ENCODE measurements at places on chromosomes 16 and 17.

GRCh38 chr16:54216688-54217087, 69.9 kb downstream of the IRX3 start:
- DNase-seq = no peak

DNA sequence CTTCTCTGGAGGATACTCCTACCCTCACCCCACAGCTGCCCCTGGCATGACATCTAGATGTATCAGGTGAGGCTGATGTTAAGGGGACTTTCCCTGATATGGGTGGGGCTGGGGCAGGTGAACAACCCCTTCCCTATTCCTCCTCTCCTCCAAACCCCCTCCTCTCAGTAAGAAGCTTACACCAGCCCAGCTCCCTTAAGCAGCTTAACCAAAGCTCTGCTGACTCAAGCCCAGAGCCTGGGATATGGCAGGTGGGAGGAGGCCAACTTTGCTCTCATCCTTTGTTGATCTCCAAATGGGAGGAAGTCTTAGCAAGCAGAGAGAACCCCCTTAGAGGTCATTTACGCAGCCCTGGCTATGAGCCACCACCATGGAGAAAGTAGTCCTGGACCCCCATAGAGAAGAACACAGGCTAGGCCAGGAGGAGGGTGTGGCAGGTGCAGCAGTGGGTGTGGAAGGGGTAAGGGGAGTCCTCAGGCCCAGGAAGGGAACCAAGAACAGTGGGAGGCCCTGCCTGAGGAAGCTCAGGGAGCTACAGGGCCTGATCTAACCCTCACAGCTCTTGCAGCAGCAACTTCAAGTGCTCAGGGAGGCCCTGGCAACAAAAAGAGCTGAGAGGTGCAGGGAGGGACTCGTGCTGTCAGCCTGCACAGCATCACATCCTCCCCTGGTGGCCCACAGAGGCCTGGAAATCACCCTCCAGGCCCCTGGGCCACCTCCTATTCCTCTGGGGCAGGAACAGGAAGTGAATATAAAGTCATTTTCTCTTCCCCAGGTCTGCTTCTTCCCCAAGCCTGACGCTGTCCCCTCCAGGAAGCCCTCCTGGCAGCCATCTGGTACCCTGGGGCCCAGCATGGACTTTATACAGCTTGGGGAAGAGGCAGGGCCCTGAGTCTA, 2.9 kb downstream of the UNC119 start:
- DNase-seq = no peak

DNA sequence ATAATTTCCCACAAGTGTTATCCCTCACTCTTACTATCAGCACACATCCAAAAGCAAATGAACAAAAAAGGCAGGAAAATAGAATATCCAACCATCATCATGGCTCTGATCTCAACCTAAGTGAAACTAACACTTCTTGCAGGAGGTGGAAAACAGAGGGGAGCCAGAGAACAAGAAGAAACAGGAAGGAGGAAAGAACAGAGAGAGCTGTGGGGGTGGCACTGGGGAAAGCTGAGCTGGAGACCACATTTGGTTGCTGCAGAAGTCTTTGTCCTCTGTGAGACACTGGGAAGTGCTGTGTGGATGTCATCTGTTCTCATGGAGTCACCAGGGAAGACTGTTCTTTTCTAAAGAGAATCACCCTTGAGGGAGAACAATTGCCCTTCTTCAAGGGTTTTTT, 34.7 kb downstream of the GRB7 start:
- DNase-seq = no peak

GRCh38 chr17:37742116-37742761, 2.6 kb downstream of the HNF1B start:
- no peak for DNase-seq

GRCh38 chr17:81483085-81483861, 29.3 kb downstream of the ACTG1 start:
- DNase-seq = no peak

DNA sequence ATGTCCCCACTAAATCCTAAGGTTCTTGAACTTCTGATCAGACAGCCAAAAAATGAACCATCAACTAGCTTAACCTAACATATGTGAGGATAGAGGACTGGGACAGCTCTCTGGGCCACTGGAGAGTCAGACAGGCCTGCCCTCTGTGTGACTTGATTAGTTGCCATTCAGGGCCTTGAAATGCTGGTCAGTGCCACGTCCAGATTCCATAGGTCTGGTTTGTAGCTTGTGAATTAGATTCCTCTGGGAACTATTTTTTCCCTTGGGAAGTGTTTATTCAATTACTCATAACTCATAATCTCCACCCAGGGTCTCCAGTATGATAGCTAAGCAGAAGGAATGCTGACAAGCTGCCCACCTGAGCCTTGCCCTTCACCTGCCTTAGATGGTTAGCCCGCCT, 48.2 kb downstream of the IGF2BP1 start:
- no peak for DNase-seq

- DNase-seq = no peak
These were observed 8.0 kb downstream of the NEUROD2 start for GRCh38 chr17:39599665-39600231.

- DNase-seq = no peak
These were observed 27.1 kb downstream of the CDH13 start for GRCh38 chr16:82653550-82654511.

GRCh38 chr16:27729516-27730304, 179.8 kb downstream of the KATNIP start:
- no peak for DNase-seq

- no peak for DNase-seq
These were observed 83.5 kb upstream of the RPL38 start for GRCh38 chr17:74119965-74120364.

DNA sequence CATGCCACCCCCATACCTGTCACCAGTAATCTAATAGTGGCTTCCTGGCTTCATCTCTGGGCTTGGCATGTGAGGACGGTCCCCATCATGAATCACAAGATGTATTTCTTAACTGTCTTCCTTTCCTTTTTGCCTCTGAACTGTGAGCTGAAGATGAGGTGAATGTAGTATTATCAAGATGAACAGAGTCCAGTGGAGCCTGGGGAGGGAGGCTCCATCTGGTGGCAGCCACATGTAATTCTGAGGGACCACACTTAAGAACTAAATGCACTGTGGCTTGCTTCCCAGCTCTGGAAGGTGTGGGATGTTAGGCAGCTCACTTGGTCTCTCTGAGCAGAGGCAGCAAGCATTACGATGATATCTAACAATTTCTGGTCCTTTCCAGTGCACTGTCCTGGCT, 354.9 kb upstream of the ASIC2 start:
- DNase-seq = no peak

DNA sequence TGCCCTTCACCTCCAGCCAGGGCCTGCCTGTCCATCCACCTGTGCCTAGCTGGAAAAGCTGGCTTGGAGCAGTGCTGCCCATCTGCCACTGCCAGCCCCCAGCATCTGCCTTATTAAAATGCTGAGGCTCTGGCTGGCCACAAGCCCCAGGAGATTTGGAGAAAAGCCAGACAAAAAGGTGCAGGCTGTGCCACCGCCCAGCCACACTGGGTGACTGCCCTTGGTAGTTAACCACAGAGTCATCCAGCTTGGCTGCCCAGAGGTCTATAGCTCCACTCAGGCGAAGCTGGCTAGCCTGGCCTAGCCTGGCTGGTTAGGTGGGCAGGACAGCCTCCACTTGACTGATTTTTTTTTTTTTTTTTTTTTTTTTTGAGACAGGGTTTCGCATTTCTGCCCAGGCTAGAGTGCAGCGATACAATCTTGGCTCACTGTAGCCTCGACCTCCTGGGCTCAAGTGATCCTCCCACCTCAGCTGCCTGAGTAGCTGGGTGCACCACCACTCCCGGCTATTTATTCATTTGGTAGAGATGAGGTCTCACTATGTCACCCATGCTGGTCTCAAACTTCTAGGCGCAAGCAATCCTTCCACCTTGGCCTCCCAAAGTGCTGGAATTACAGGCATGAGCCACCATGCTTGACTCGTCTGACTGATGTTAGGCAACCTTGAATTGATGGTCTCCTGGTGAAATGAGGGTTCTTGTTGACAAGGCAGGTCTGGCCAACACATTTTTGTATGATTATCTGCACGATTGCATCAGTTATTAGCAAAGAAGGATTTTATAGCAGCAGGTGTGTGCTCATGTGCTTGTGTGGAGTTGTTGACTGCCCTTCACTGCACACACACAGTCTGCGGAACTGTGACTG, 103.8 kb downstream of the RAB11FIP4 start:
- no peak for DNase-seq

- DNase-seq = no peak
These were observed 128.9 kb upstream of the WSCD1 start for GRCh38 chr17:5941258-5941657.

DNA sequence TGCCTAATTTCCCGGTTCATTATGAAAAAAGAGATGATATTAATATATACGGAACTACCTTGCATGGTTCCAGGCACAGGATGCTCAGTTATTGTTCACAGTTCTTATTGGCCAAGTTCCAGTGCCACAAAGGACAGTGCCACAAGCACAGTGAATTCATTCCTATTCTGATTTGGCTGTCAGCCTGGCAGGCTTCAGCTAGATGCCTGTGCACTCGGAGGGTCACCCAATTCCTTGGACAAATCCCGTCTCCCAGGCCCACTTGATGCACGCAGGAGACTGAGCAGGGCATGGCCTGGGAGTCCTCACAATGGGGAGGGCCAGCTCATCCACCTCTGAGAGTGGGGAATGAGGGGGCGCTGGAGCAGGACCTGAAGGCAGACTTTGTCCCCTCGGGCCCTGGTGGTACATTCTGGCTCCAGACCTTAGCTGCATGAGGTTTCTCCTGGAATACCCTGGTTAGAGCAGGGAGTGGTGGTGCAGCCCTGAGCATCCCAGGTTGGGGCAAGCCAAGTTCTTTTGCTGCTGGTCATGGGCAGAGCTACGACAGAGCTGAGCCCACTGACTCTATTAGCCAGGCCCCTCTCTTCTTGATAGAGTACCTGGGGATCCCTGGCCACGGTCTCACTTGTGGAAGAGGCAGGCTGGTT, 41.4 kb downstream of the MIS12 start:
- DNase-seq = no peak

DNA sequence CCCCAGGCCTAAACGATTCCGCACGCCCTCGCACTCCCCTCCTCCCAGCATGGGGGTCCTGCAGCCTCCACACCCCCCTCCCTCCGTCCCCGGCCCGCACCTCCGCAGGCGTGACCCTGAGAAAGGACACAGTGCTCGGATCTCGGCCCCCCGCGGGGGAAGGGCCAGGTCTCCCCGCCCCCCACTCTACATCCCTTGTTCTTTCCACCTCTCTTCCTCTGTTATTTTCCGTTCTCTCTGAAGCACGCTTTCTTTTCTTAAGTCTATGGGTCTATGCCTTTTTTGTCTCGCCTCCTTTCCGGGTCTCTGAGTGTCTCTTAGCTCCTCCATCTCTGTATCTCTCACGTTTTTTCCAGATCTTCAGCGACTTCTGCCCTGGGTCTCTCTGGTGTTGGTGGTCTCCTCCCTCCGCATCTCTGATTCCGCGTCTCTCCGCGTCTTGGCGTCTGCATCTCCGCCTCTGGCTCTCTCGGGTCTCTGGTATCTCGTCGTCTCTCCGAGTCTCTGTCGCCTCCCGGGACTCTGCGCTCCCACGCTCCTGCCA, 2.1 kb upstream of the HES7 start:
- DNase-seq = no peak

All from NCI-H187 treated with DMSO at 0.1 percent for 48 hours (cell line).